ENCODE measurements at places on chromosomes 16 and 17. TPM values are rescaled to one million over a fixed set of nuclear protein-coding genes. Genes with fewer than 3 reads are reported as not detected.
A peak's percentile ranks its signal among the peaks of the same experiment; 100 is the strongest.

RPAIN gene
- 40.0 TPM for total RNA-seq

- no peak for DNase-seq
These were observed 6.7 kb downstream of the NUPR1 start for GRCh38 chr16:28531777-28532744.

DNA sequence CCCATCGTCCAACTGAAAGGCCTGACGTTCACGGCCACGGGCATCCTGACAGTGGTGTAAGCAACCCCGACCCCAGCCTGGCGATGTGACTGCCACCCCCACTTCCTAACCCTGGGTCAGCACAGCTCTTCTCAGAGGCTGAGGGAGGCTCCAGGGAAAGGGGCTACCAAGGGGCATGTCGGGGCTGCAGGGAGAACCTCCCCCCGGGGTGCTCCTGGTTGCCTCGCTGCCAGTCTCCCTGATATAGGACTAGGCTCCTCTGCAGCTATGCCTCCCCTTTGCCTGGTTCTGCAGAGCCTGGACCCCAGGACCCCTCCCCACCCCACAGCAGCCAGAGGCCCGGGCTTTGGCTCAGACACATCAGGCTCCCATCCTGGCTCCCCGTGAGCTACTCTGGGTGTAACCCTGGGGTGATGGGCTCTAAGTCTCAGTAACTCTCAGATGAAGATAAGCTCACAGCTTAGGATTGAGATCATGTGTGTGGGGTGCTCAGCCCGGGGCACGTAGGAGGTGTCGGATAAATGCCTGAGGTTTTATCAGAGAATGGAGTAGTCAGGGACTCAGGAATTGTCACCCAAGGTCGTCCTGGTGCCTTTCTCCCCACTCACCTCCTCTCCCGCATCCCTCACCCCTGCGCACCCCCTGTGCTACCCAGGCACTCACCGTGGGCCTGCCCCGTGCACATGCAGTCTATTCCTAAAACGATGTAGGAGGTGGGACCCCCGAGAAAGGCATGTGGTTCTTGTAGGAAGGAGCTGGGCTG is 10.6 kb downstream of the ITGAD start:
- DNase-seq = no peak

- DNase-seq = no peak
These were observed 32.3 kb downstream of the FBXO31 start for GRCh38 chr16:87351320-87351698.

GRCh38 chr16:65032387-65032786 is 89.5 kb downstream of the CDH11 start:
- peak; percentile 62 for DNase-seq

DNA sequence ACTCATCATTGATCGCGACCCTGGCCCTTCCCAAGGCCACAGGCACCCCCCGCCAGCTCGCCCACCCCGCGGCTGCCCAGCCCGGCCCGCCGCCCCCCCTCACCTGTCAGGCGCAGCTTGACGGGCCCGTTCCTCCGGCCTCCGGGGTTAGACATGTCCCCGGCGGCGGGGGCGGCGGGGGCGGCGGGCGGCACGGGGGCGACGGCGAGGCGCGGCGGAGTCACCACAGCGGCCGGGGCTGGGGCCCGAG is 456 bp downstream of the SMURF2 start:
- no peak for DNase-seq

BIRC5 gene
- total RNA-seq = 53.6 TPM

KAT7 gene
- total RNA-seq = 21.9 TPM
